Right lobe of liver (tissue), 6 donors: ENCODE measurements at places on chromosomes 16 and 17.
A peak's percentile ranks its signal among the peaks of the same experiment; 100 is the strongest.

DNA sequence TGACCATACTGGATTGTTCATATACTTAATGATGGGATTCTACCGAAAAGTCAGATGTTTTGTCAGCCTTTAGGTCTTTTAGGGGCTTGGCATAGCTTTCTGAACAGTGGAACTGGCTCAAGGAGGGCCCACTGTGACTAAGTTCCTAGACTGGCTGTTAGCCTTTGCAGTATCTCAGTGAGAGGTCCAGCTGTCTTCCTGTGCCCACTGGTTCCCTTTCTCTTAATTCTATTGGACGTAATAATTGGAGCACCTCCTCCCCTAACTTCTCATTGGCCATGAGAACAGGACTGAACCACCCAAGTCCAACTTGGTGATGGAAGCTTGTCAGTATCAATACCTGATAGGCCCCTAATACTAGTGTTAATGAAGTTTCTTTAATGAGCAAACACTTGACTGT lies 13.5 kb downstream of the KPNA2 start:
- no peak for DNase-seq

GRCh38 chr16:82094942-82095540 lies 60.0 kb downstream of the HSD17B2 start:
- no peak for DNase-seq

GRCh38 chr16:14241631-14242030 lies 170.5 kb downstream of the MRTFB start:
- peak; percentile 56 for DNase-seq

DNA sequence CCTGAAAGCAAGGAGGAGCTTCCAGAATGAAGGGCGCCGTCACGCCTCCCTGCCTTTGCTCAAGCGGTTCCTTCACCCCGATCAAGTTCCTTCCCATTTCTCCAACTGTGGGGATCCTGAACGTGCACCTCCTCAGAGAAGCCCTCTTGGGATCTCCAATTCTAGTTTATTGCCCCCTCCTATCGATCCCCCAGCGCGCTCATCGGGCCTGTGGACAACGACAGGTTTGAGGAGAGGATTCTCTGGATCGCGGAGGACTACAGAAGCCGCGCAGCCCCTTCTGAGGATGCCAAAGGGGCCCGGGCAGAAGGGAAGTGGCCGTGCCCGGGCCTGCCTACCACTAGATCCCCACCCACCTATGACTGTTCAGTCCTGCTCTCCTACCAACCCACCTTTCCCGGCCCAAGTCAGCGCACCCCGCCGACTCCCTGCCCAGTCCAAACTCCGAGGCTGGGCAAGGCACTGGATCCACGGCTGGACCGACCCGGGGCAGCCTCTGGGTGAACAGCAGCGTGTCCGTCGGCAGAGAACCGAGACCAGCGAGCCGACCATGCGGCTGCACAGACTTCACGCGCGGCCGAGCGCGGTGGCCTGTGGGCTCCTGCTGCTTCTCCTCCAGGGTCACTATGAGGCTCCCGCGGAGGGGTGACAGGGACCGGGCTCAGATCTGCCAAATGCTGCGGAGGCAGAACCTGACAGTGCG lies 12.8 kb upstream of the CES3 start:
- peak; percentile 64 for DNase-seq

- DNase-seq: no peak
These were observed 20.8 kb downstream of the ATP6V0D1 start for GRCh38 chr16:67460168-67460567.

- peak; percentile 99 for DNase-seq
These were observed at the start of gene PSMD11 for GRCh38 chr17:32444301-32445073. Gene PSMD11 (plus strand): TSS chr17:32444510. CDS start chr17:32444524, 14 bp downstream.

GRCh38 chr17:2107050-2107449 lies 52.1 kb downstream of the HIC1 start:
- DNase-seq: peak; percentile 15

DNA sequence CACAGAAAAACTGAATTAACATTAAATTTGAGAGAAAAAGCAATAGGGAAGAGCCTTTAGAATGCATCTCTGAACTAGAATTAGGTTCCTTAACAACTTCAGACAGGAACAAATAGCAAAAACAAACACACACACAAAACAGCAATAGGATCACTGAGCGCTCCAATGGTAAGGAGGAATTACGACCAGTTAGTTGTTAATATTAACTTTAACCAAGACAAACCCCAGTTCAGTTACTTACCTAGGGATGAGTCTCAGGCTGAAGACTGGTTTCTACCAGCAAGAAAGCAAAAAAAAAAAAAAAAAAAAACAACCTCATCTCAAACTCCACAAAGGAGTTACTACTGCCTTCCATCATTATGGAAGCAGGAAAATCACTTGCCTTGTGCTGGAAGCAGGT lies 14.6 kb downstream of the DHRS7B start:
- no peak for DNase-seq

DNA sequence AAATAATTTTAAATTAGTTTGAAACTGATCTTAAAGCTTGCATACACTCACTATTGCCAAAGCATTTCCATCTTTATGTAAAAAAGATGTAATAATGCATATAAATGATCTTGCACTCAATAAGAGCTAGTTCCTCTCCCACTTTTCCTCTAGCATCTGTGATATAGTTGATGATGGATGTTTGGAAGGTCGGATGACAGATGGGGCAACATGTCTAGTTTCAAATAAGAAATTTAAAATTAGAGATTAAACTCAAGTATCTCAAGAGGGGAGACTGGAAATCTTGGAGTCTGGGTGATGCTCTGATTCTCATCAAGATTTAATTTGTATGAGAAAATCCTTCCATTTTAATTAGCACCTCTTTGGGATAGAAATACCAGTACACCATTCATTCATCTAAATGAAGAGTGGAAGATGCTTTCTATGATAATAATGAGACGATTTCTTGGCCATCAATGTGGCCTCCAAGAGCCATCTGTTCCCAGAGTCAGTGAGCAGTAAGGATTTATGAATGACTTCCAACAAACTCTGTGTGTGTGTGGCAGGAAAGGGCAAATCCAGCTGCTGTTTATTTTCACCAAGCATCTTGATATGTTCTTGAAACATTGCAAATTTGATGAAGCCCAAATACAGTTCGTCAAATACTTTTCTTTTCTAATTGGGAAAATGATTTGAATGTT lies 616.3 kb upstream of the CDH8 start:
- no peak for DNase-seq

DNA sequence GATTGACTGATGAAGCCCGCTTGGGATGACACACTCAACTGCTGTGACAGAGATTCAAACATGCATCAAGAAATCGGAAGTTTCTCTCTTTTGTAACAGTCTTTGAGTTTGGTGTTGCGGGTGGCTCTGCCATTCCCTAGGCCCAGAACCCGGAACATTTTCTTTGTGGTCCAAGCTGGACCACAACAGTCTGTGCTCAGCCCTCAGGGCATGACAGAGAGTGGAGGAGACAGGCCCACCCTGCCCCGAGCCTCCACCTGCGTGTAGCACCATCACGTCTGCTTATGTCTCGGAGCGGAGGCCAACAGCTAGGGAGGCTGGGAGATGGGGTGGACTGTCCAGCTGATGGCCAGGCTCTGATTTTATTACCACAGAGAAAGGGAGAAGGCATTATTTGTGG lies 64.5 kb downstream of the SHISA6 start:
- DNase-seq: no peak

- DNase-seq: no peak
These were observed 1.8 kb downstream of the CCL22 start for GRCh38 chr16:57360321-57360935.

- no peak for DNase-seq
These were observed 211.8 kb downstream of the ZNF423 start for GRCh38 chr16:49644145-49644463.

DNA sequence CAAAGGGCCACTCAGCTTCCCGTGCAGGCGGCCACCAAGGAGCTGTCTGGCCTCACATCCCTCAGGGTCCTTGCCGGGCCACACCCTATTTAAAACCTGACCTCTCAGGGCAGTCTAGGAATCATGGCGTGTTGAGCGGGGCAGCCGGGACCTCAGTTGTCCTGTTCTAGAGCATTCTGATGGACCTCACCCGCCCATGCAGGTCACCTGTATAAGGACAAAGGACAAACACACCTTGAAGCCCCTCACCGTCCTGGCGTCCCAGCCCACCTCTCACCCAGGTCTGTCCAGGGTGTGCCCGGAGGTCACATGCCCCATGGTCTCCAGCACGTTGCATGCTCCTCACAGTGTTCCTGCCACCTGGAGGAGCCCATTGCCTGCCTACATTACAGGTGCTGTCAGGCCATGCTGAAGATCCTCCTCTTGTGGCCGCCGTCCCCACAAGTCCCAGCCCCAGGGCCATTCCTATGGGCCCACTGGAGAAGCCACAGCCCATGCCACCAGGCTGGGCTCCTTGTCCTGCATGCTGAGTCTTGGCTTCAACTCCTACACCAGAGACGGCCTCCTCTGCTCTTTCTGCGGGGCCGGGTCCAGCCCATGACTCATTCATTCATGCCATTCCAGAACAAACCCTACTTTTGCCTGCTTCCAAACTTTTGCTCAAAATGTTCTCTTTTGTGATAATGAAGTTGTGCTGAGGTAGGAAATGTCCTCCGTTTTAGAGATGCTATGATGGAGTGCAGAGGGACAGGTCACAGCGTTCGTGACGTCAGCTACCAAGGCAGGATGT lies 46.3 kb downstream of the PEMT start:
- DNase-seq: no peak

DNA sequence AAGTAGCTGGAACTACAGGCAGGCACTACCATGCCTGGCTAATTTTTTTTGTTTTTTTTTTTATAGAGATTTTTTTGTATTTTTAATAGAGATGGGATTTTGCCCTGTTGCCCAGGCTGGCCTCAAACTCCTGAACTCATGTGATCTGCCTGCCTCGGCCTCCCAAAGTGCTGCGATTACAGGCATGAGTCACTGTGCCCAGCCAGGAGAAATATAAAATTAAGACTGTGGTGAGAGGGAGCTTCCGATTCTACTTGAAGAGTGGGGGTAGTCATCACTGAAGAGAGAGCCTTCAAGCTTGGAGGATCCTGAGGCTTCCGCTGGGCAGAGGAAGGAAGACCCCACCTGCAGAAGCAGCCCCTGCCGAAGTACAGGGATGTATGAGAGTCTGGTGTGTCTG lies 34.4 kb upstream of the RGS9 start:
- DNase-seq: no peak

GRCh38 chr17:6104956-6105648 lies 34.9 kb downstream of the WSCD1 start:
- DNase-seq: no peak

GRCh38 chr17:17919169-17920107 lies 52.8 kb downstream of the TOM1L2 start:
- DNase-seq: peak; percentile 58

- DNase-seq: no peak
These were observed 57.0 kb upstream of the CLEC19A start for GRCh38 chr16:19228575-19228974.

GRCh38 chr17:34485999-34486398 lies 93.4 kb upstream of the TMEM132E start:
- no peak for DNase-seq

DNA sequence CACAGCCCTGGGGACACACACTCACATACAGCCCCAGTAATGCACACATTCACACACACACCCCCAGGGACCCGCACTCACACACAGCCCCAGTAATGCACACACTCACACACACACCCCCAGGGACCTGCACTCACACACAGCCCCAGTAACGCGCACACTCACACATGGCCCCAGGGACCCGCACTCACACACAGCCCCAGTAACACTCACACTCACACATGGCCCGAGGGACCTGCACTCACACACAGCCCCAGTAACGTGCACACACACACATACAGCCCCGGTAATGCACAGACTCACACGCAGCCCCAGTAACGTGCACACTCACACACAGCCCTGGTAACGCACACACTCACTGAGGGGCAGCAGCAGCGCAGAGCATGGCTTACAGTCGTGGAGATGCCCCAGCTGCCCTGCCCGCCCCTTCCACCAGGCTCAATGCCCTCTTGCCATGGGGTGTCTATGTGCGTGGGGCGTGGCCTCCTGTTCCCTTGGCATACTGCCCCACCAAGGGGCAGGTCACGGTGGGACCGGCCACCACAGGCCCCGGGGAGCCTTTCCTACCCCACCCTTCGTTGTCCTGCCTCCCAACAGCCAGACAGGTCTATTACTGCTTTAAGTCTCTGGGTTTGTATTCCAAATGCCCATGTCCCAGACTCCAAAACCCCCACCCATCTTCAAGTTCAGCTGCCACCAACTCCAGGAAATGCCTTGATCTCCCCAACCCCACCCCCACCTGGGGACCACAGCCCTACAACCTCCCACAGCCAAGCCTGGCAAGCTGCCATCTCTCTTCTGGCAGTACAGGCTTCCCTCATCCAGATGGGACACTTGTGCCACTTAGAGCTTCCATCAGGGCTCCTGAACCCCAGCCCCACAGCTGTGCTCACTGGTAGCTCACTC lies 2.7 kb downstream of the CCDC102A start:
- no peak for DNase-seq

GRCh38 chr17:36879027-36879426 lies 58.2 kb upstream of the LHX1 start:
- no peak for DNase-seq
